Activated CD4-positive, alpha-beta T cell treated with anti-CD3 and anti-CD28 coated beads, Interleukin-10, Interleukin-2, amounts not matched to agents 100 ng/mL and 50 ng/mL, durations not matched to agents 16 hours and 8 hours (primary cell): ENCODE measurements at places on chromosomes 3 and 15.

DNA sequence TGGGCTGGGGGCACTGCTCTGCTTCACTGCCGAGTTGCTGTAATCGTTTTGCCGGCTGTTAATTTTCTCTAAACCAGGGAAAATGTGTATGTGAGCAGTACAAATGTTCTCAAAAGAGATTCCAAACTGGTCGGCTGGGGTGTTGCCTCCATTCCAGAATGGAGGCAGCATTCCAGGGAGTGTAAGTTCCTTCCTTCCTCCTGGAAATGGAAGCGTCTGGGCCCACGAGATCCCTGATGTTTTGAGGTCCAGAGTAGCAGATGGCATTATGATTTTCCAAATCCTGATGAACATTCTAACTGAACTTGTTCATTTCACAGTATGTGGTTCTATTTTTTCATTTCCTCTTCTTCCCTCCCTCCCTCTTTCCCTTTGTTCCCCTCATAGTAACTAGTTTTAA, 64.4 kb upstream of the SKOR1 start:
- DNase-seq, result no peak

GRCh38 chr3:52733256-52733891, 27.5 kb downstream of the SPCS1 start:
- no peak for DNase-seq

GRCh38 chr15:101429191-101429590, 60.3 kb downstream of the PCSK6 start:
- no peak for DNase-seq

GRCh38 chr3:185362850-185363661, at the start of gene MAP3K13:
Gene MAP3K13, plus strand, starts transcription at chr3:185363136. Its CDS starts 65,446 bp downstream, at chr3:185428582.
- peak; percentile 71 for DNase-seq

- no peak for DNase-seq
Observed at GRCh38 chr15:40543082-40543481, 21.8 kb downstream of the CCDC32 start.

DNA sequence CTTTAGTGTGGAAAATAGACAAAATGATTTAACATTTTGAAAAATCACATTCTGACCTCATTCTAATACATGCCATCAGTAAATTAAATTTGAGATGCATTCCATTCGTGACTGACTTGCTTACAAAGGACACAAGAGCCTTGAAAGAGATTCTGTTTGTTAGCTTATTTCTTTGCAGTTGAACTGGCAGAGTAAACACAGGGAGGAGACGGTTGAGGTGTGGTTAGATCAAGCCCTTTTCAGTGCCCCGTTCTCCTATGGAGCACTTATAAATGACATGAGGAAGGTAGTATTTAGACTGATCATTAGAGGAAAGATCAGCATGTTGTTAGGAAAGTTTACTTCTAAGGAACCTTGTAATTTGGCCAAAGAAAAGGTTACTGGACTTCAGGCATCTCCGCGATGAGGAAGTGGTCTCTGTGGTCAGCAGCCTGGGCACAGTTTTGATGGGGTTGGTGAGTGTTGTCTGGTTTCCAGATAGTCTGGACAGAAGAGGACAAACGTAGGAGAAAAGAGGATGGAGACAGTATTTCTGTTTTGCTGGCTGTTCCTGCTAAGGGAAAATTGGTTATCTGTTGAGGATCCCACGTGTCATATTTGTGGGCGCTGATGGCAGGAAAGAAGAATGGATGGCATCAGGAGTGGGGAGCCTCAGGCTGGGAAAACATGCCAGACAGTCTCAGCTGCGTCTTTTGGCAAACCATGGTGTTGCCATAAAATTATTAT, 328.9 kb upstream of the TBL1XR1 start:
- DNase-seq, result no peak

- no peak for DNase-seq
Observed at GRCh38 chr3:188964957-188965356, 206.8 kb upstream of the TPRG1 start.

GRCh38 chr15:29134641-29135308, 134.8 kb downstream of the NSMCE3 start:
- DNase-seq, result no peak

DNA sequence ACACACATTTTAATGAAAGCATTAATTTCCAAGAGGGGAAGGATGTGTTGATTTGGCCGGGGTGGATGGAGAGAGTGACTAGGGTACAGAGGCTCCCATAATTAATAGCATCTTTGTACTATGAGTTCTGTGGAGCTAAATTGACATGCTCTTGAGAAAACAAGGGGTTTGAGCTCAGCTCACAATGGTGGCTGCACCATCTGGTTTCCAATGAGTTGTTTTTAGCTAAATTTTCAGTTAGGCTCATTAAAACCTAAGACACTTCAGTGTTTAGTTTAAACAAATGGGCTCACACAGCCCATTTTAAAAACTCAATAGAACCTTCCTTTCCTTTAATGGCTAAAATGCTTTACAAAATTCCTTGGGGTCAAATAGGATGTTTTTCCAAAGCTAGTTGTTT, 199.7 kb downstream of the TNIK start:
- no peak for DNase-seq

GRCh38 chr3:197960694-197961581, 921 bp downstream of the LMLN start:
- DNase-seq, result peak; percentile 62

- DNase-seq, result no peak
Observed at GRCh38 chr3:43233062-43233461, 53.3 kb upstream of the SNRK start.

GRCh38 chr3:14248849-14249523, 70.4 kb downstream of the LSM3 start:
- DNase-seq, result no peak

DNA sequence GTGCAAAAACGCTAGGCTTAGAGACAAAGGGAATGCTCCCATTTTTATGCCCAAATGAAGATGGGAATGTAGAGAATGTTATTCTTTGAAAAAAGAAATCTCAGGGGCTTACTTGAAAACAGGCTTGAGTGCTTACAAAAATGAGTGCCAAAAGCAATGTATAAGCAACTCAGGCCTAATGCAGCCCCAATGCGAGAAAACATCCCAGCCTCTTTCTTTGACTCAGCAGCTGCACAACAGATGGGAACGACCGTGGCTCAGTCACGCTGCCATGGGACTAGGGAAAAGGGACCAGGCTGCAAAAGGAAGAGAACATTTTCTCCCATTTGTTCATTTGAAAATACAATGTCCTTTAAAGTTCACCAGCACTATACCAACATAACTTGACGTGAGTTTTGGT, 246.4 kb upstream of the LRIG1 start:
- DNase-seq, result no peak

DNA sequence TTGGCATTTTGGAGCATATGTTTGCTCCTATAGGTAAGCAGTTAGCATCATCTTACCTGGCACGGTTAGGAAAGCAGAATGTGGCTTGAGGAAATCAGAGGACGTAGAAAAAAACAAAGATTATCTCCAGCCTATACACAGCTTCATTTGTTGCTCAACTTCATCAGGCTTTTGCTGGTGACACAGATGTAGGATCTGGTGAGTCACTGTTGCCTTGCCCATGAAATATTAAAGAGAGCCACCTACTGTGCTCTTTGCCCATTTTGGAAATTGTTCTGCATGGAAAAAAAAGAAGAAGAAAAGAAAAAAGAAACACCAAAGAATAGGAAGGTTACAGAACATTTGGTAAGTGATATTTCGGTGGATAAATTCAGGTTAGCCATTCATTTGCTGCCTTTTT, 3.8 kb downstream of the IL1RAP start:
- no peak for DNase-seq

- no peak for DNase-seq
Observed at GRCh38 chr15:77035999-77036471, 34.9 kb downstream of the TSPAN3 start.

DNA sequence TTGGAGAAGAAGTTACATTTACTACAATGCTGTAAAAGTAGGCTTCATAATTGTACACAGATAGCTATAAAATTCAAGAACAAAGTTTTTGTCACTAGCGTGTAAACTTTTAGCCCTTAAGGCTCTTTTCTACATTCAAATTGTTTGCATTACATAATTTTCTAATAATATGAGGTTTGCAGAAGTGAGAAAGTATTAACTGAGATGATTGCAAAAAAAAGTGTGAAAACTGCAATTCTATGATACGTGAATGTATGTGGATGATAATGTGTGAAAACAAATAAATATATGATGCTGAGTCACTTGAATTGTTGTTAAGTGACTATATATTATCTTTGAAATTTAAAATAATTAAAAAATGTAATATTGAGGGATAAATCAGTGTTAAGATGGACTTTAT, 557.5 kb downstream of the NAALADL2 start:
- no peak for DNase-seq

DNA sequence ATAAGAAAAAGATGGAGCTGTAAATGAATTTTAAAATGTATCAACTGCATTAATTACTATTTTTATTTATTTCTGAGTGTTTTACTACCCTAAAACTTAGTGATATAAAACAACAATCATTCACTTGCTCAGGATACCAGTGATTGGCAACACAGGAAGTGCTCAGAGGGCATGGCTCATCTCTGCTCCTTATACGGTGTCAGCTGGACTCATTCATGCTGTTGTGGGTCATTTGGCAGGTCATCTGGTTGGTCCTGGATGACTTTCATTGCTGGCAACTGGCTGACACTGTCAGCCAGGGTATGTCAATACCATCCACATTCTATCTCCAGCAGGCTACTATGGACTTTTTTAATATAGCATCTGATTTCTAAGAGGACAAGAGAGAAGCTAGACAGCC, 689.6 kb upstream of the NECTIN3 start:
- DNase-seq, result no peak

GRCh38 chr3:128103136-128103676, 20.4 kb downstream of the RUVBL1 start:
- no peak for DNase-seq
